ENCODE measurements at places on chromosomes 7 and 10.
A peak's percentile ranks its signal among the peaks of the same experiment; 100 is the strongest.

GRCh38 chr7:142583446-142583845 is 165.8 kb upstream of the PRSS1 start:
- DNase-seq: no peak

DNA sequence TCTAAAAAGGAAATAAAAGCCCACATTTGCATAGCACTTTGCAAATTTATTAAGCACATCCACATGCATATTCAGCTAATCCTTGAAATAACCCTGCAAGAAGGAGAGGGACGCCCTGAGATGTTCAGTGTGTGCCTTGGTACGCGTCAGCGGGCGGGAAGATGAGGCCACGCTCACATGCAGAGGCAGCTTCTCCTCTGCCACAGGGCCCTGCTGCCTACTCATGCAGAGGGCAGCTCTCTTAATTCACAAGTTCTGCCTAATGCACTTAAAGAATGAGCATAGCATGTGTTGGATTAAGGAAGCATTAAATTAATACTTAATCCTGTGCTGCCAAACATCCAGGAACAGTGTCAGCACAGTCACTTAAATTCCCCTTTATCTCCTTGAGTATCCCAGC is 132.3 kb downstream of the HECW1 start:
- no peak for DNase-seq

DNA sequence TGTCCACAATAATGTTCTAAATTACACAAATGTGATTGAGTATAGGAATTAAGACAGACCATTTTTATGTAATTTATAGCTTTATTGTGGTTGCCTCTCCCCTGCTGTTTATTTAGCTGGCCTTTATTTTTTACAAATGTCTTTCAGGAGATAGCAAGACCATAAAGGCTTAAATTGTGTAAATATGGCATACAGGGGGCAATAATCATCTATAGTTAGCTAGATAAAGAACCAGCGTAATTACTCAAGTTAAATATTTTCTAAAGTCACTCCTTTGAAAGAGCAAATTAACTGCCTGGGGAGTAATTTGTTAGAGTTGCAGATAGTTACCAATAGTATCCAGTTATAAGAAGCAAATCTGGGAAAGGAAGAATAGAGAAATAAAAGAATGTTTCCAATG is at the start of gene MALRD1:
Gene MALRD1 (plus strand): TSS at position 313 of the 400 bp plus-strand sequence. CDS start 138 bp downstream, outside the sequence.
- DNase-seq: no peak

DNA sequence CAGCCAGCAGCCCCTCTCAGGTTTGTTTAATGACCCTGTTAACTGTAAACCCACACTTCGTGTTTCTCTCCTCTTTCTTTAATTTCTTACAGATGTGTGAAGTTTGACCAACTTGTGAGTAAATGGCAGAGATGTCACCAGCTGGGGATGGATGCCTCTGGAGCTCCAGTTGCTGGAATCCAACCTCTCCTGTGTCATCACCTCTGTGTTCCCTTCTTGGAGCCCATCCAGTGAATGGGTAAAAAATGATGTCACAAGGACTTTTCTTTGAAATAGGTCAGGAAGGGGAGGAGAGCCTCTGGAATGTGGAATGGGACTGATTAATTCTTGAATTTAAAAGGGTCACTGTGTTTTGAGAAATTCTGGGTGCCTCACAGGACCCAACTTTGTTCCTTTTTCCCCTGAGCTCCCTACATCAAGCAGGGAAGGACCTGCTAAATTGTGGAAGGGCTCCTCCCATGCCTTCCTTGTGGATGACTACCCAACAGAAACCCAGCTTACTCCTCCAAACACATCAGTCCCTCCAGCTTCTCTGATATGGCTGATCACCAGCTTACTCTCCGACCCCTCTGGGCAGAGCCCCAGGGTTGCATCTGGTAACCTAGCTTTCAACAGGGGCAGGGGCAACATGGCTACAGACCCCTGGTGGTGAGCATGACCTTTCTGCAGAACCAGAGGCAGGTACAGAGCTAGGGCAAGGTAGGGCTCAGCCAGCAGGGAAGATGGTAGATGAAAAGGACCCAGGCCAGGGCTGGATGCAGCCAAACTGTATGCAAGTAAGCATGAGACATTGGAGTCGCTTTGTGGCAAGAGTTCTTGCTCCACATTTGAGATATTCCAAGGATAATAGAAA is 67.5 kb downstream of the STRA8 start:
- DNase-seq: no peak

- DNase-seq: peak; percentile 61
These were observed 58.7 kb upstream of the PRPS1L1 start for GRCh38 chr7:18086165-18087025.

DNA sequence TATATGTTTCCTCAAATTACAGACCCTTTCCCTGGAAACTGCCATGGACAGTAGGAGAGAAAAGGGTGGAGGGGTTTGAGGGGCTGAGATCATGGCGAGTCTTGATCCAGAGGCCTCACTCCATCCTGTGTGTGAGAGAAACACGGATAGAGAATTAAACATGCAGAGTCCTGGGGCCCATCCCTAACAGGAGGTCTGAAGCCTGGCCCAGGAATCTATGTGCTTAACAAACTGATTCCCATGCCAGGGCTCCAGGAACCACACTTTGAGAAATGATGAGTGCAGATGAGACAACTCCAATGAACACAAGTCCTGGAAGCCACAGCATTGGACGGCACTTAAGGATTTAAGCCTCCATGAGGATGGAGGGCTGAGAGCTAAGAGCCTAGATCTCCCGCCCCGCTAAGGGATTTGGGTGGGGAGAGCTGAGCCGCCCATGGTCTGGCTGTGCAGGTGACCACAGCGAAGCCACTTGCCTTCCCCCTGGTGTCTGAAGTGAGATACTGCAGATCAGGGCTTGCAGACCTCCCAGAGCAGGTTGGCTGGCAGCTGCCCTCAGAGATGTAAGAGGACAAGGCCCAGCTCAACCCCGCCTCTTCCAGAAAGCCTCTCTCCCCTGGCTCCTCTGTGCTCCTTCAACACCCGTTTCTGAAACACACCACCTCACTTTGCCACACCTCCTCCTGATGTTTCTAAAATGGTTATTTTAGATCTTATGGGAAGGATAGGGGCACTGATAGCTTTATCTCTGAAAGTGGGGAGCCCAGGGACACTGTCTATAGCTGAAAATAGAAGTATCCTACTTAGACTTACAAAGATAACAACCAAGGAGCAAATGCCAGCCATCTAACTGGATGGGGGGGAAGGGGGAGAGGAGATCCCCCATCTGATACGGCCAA is 24.8 kb upstream of the EIF5AL1 start:
- no peak for DNase-seq

DNA sequence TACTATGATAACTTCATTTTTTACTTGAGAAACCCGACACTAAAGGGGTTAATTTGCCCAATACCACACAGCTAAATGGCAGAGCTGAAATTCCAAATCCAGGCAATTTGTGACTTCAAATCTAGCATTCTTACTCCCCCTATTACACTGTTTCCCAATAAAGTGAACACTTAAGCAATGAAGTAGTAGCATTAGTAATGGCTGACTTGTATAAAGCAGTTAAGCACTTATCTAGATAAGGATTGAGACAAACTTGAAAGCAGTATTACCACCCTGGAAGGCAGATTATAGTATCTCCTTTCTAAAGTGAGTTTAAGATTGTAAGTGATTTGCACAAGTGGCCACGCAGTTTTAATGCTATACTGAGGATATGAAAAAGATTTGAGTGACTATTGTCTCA is 39.3 kb downstream of the WASL start:
- DNase-seq: no peak

GRCh38 chr7:43170571-43170970 is 58.1 kb downstream of the HECW1 start:
- DNase-seq: no peak

- DNase-seq: no peak
These were observed 223.7 kb downstream of the LHFPL3 start for GRCh38 chr7:104552102-104552501.

GRCh38 chr7:101882595-101883564 is 65.5 kb downstream of the CUX1 start:
- peak; percentile 87 for DNase-seq

GRCh38 chr10:69392481-69393000 is 24.2 kb downstream of the TACR2 start:
- peak; percentile 93 for DNase-seq

- no peak for DNase-seq
These were observed 44.5 kb downstream of the STARD3NL start for GRCh38 chr7:38222481-38223096.

- DNase-seq: peak; percentile 55
These were observed 63.7 kb upstream of the ANTXRL start for GRCh38 chr10:46223064-46223480.

Data from suprapubic skin (tissue), 4 donors.